ENCODE measurements at places on chromosomes 6 and 20.

- no peak for DNase-seq
Observed at GRCh38 chr20:63695424-63696305, 787 bp upstream of the TNFRSF6B start.

DNA sequence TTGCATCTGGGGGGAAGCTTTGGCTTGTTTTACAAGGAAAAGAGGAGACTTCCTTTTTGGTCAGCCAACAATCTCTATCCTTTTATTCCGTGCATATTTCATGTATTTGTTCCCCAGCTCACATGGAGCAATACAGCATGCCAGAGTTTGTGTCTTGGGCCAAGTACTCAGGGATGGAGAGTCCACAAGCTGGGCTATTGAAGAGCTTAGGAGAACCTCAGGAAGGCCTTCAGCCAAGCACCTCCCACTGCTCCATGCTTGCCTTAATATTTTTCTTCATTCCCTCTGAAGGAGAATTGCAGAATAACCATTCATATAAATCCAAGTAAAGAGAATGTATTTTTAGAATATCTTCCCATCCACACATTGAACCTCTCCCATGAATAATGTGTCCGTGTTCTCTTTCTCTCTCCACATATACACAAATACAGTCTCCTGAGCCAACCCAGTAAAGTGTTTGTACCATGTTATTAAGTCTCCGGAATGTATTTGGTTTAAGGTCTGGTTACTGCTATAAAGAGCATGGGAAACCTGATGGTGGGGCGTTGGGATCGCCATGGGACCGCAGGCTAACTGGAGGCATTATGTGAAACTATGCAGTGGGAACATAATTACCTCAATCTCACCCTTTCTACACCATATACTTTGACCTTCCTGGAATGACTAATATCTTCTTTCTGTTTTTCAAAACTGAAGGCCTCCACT lies 3.0 kb downstream of the LAMA4 start:
- no peak for DNase-seq

- DNase-seq: no peak
Observed at GRCh38 chr6:11494786-11495564, 42.6 kb upstream of the TMEM170B start.

DNA sequence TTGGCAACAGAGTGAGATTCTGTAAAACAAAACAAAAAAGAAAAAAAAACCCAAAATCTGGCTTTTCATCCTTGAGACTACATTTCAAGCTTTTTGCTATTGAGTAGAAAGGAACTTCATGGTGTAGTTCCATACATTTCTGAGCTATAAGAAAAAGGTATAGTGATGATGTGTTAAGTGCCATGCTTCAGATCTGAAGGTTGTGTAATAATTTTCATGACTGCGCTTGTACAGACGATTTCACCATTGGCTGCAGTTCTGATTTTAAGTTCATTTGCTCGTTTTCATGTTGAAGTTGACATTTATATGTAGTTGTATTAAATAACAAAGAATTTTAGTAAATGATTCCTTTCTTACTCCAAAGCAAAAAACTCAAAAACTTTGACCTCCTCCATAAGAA lies 247.6 kb downstream of the ARID1B start:
- no peak for DNase-seq

DNA sequence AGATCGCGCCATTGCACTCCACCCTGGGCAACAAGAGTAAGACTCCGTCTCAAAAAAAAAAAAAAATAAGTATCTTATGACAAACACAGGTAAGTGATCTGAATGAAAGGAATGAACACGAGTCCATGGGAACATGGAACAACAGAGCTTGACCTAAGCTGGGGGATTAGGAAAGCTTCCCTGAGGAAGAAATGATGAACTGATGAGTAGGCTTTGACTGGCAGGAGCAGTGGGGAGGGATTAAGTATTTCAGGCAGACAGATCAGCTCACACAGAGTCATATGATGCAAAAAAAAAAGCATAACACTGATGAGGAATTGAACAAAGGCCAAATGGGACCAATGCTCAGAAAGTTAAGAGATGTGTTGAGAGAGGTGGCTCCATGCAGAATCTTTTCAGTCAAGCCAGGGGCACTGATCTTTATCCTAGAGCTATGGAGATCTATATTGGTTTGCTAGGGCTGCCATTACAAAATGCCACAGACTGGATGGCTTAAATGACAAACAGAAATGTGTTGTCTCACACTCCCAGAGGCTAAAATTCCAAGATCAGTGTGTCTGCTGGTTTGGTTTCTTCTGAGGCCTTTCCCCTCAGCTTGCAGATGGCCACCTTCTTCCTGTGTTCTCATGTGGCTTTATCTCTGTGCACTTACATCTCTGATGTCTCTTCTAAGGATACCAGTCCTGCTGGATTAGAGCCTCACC lies 85.6 kb downstream of the ANKRD6 start:
- DNase-seq: no peak

- DNase-seq: no peak
Observed at GRCh38 chr6:16836144-16836981, 75.1 kb upstream of the ATXN1 start.

DNA sequence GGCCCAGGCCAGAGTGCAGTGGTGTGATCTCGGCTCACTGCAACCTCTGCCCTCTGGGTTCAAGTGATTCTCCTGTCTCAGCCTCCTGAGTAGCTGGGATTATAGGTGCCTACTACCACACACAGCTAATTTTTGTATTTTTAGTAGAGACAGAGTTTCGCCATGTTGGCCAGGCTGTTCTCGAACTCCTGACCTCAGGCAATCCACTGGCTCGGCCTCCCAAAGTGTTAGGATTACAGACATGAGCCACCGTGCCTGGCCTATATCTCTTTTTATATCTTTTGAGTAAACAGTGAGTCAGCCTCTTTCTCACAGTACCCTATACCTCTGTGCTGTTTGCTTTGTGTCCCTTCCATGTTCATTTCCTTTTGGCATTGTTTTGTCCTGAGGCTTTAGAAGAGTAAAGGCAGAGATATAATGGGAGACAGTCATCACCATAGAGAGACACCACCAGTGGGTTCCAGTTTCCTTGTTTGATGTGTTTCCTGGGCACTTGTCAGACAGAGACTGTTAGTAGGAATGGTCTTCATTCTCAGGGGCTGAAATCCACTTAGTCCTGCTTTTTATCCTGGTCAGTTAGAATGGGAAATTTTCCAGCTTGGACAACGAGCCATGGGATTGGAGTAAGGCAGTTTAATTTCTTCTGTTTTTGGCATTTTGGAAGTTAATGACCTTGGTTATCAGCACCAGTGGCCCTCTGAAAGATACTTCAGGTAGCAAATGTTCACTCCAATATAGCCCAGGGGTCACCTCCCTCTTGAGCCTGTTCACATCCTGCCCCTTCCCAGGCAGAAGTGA lies 32.2 kb upstream of the ASXL1 start:
- no peak for DNase-seq

GRCh38 chr20:44683263-44684046 lies 31.7 kb upstream of the CCN5 start:
- peak; percentile 22 for DNase-seq

DNA sequence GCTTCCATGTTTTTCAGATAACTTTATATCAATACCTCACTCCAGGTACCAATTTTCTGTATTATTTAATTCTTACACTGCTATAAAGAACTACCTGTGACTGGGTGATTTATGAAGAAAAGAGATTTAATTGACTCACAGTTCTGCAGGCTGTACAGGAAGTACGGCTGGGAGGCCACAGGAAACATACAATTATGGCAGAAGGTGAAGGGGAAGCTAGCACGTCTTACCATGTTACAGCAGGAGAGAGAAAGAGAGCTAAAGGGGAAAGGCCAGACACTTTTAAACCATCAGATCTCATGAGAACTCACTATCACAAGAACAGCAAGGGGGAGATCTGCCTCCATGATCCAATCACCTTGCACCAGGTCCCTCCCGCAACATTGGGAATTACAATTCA lies 119.1 kb upstream of the BMP5 start:
- DNase-seq: no peak

DNA sequence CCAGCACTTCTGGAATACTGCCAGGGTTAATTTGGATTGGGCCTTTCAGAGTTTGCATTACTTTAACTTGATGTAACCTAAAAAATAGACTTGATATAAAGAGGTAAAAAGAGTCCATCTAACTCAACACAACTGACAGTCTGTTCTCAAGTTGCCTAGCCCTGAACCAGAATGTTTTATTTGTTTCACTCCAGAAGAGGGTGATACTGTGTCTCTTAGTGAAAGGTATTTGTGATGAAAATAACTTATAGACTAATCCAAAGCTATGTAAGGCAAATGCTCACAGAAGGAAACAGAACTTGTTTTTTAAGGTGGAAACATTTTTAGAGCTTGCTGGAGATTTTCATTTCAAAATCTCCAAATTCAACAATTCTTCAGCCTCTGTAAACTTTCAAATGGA lies 469.1 kb upstream of the RUNX2 start:
- DNase-seq: no peak

Data from NCI-H2107 (cell line).